ENCODE measurements at places on chromosomes 2 and 18.

GRCh38 chr2:8154270-8154669 lies 527.6 kb upstream of the ID2 start:
- no peak for DNase-seq

- no peak for DNase-seq
These were observed 550.8 kb upstream of the TNP1 start for GRCh38 chr2:217410681-217410960.

- DNase-seq, result no peak
These were observed 2.6 kb upstream of the PTPN2 start for GRCh38 chr18:12886498-12887126.

DNA sequence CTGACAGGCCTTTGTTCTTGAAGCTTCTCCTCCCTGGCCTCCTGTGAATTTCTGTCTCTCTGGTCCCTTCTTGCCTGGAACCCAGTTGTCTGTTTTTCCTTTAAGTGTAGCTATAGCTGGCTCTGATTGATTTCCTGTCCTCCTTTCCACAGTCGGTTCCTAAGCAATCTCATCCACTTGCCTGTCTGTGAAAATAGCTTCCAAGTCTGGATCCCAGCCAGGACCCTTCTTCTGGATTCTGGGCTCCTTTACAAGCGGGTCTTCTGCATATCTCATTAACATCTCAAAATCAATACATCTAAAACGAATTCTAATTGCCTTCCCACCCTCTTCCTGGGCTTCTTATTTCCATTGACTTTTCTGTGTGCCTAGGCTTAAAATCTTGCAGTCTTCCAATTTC lies 124.9 kb downstream of the DAW1 start:
- no peak for DNase-seq

DNA sequence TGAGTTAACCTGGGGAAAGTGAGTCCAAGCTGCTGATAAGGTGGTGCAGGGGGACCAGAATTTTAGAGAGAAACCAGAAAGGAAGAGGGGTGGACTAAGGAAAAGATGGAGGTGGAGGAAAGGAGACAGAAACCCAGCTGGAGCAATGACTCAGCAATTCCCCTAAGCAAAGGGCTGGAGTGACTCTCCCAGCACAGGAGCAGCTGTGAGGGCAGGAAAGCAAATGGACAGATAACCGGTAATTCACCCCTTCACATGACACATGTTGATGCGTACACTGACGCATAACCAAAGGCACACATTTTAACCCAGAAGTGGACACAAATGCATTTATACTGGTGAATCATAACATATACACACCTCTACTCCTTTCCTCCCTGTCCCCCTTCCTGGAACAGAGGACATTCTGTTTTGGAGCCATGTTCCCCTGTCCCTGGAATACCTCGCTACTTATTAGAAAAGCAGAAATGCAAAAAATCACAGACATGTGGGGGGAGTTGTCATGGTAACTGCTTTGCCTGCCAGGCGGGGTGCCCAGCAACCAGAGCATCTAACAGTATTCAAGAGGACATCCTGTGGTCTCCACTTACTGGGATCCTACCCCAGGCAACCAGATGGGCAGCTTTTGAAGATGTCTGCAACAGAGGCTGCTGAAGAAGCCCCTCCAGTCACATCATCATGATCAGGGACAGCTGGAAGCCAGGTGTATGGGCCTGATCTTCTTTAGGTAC lies 4.7 kb downstream of the CDK5R2 start:
- peak; percentile 83 for DNase-seq

- DNase-seq, result no peak
These were observed 33.4 kb upstream of the SLC9A2 start for GRCh38 chr2:102585847-102586404.

GRCh38 chr18:37012452-37012851 lies 183.5 kb downstream of the KIAA1328 start:
- no peak for DNase-seq

DNA sequence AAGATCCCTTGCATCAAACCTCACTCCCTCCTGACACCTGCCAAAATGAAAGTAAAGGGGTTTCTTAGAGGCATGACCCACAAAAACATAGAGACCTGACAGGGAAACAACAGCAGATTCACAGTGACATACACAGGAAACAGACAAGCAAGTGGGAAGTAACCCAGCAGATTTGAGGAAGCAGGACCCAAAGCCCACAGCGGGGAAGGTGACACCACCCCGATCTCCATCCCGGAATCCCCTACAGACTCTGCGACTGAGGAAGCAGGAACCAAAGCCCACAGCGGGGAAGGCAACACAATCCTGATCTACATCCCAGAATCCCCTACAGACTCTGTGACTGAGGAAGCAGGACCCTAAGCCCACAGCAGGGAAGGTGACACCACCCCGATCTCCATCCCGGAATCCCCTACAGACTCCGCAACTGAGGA lies 21.6 kb downstream of the CIB4 start:
- no peak for DNase-seq

- peak; percentile 93 for DNase-seq
These were observed 1.2 kb downstream of the SLC4A10 start for GRCh38 chr2:161625314-161625919.

DNA sequence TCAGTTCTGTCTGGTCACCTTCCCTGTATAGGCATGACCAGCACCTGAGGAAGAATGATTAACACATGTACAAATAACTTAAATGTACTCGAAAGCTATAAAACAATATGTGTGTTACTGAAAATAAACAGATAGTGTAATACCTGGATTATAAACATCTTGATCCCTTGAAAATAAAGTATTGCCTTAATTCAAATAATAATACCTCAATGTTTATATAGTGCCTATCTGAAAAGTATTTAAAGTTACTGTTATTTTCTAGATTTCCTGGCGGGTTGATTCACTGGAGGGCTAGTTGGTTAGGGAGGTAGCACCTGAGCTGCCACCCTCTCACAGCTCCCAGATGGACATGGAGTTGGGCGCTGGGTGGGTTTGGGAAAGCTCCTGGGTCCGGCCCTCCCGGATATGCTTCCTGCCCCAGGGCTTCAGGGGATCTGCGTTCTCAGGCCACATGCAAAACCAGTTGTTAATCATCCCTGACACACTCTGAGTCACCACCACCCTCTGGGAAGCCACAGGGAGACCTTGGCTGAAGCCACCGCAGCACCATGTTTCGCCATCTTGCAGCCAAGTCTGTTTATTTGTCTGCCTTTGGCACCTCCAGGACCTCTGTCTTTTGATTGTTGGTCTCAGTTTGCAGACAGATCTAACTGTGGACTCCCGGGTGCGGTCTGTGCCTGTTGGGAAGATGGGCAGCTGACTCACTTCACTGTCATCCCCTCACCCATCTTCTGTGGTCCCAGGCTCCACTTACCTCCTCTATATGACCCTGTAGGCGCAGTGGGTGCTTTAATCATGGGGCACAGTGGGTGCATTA lies 35.3 kb downstream of the RAB31 start:
- DNase-seq, result no peak

GRCh38 chr2:70303186-70303585 lies 1.3 kb upstream of the FAM136A start:
- DNase-seq, result no peak

GRCh38 chr2:120316071-120316470 lies 29.9 kb upstream of the INHBB start:
- DNase-seq, result no peak

DNA sequence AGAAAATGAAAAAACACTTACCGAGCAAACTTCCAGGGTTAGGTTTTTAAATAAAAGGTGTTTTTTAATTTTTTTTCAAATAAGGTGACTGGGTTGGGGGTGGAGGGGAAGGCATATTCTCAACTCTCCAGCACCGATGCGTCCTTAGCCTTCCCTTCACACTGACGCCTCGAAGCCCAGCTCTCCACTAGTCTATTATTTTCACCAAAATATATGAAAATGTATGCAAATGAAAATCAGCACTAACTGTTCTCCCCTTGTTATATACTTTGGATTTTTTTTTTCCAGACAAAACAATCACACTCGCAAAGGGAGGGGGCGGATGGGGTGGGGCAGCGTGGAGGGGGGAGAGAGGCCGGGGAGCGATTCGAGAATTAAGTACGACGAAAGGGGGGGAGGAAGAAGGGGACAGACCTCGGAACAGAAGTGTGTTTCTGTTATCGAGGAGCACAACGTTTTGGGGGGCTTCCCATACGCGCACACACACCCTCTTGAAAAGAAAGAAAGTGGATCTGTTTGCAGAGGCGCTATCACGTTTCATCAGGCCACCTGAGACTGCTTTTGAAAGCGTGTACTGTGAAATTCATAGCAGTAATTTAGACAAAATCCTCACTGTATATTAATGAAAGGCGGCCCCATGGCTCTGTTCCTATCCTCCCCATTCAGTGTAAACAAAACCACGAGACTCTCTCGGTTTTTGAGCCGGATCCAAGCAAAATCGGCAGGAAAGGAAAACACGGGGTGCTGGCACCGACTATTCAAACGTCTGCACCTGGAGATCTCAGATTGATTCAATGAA lies 2.4 kb upstream of the POU3F3 start:
- DNase-seq, result no peak

GRCh38 chr2:219562049-219563020 lies 9.0 kb downstream of the OBSL1 start:
- DNase-seq, result peak; percentile 76

- no peak for DNase-seq
These were observed 2.8 kb upstream of the NCL start for GRCh38 chr2:231467016-231467545.

DNA sequence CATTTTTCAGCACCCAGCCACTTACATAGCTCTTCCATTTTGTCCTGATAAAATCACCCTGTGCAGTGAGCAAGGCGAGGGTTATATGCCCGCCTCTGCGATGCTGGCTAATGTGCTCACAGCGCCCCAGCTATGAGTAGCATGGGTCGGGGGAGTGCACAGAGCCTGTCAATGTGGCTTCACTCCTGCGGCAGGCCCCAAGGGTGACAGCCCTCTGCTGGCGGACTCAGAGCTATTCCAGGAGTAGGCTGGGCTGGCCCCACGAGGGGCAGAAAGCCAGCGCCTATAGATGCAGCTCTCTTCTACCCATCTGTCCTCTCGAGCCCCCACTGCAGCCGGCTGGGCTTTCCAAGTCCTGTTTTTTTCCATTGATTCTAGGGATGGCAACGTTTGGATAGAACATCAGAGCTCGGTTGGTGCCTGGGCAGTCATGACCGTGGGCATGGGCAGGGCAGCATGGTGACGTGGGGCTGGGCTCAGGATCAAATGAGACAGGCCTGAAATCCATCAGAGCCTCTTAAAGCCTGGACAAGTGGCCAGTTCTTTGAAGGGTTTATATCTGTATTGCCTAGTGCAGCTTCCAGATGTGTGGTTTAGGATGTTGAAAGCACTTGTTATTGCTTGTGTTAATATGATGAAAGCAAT lies 134.7 kb downstream of the MCFD2 start:
- no peak for DNase-seq

DNA sequence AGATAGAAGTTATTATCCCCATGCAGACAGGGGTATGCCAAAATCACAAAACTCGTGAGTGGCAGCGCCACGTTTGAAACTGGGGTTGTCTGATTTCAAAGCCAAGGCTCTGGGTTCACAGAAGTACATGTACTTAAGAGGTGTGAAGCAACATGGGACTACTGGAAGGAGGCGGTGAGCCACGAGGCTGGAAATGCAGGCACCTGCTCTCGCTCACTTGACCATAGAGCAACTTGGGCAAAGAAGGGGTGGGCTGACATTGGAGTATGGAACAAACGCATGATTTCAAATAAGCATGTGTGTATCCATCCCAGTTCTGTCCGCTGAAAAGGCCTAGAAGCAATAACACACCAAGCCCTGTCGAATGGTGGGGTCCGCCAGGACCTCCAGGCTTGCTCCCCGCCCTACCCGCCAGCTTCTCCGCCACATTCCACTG lies 593 bp upstream of the ACTR2 start:
- no peak for DNase-seq

DNA sequence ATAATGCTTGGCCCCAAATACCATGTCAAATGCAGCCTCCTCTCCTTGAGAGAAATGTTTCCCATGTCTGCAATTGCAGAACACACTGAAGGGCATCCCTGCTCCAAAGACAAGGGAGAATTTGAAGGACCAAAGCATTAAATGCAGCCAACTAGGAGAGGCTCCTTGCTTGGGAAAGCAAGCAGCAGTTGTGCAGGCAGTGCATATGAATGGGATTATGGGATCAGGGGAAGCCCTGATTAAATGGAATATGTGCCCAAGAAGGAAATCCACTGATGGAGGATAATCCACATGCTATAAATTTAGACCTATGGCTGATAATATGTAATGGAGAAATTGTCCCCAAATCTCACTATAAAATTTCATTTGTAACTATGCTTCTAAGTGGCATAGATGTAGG lies 116.1 kb downstream of the NCKAP5 start:
- DNase-seq, result no peak

GRCh38 chr2:10620481-10620880 lies 69.3 kb downstream of the NOL10 start:
- DNase-seq, result no peak

DNA sequence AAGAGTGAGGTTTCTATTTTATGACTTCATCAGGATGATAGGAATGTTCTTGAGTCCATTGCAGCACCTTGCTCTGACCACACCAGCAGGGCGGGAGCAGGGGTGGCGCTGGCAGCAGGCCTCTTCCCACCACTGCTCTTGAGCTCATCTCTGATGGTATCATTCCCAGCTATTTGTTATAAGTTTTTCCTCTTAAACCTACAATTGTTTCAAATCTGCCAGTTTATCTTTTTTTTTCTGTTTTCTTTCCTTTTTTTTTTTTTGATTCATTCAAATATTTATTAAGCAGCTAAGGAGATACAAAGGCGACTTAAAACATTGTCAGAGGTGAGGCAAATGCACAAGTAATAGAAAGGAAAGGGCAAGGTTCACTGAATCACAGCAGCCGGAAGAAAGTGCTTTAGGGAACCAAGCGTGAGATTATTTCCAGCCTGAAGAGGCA lies 28.7 kb downstream of the NIFK start:
- DNase-seq, result no peak

- DNase-seq, result no peak
These were observed 133.2 kb upstream of the SNTG2 start for GRCh38 chr2:817336-818015.

- DNase-seq, result peak; percentile 76
These were observed 266.5 kb downstream of the HRH4 start for GRCh38 chr18:24726727-24727492.

GRCh38 chr18:56421647-56422046 lies 216.7 kb downstream of the TXNL1 start:
- DNase-seq, result no peak

DNA sequence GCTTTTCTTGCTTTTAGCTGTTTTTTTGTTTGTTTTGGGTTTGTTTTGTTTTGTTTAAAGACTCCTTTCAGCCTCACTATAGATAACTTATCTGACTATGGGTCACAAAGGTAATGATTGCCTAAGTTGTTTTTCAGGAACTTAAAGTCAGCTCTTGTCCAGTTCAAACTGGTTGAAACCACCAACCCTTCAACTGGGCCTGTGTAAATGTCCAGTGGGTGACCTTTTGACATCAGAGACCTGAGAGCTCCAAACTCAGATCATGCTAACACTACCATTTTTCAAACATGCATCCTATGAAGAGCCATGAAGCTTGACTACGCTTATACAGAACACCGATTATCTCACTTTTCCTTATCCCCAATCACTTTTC lies 144.6 kb upstream of the RMP24 start:
- DNase-seq, result no peak
